ENCODE measurements at places on chromosomes 3 and 15. TPM values are rescaled to one million over a fixed set of nuclear protein-coding genes. Genes with fewer than 3 reads are reported as not detected.

DNA sequence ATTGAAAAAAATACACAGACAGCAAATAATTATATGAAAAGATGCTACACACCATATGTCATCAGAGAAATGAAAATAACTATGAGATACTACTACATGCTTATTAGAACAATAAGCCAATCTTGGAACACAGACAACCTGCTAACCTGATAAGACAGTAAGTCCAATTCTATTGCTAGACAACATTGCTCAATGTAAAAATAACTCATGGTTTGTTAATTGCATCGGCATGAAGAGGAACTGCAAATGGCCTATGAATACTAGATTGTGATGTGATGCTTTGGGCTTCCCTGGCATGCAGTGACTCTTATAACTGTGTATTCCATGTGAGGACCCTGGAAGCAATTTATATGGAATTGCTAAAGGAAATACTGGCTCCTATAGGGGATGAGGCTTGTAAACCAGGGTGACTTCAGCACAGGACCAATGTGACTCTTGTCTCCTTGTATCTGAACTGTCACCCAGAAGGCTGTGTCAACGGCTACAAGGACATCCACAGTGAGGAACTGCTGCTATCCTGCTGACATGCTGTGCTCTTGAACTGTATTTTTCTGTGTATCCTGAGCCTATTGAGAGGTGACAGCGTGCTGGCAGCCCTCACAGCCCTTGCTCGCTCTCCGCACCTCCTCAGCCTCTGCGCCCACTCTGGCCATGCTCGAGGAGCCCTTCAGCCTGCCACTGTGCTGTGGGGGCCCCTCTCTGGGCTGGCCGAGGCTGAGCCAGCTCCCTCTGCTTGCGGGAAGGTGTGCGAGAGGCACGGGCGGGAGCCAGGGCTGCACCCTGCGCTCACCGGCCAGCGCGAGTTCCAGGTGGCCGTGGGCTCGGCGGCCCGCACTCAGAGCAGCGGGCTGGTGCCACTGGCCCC is 385.7 kb downstream of the CNTN4 start:
- no peak for DNase-seq

DNA sequence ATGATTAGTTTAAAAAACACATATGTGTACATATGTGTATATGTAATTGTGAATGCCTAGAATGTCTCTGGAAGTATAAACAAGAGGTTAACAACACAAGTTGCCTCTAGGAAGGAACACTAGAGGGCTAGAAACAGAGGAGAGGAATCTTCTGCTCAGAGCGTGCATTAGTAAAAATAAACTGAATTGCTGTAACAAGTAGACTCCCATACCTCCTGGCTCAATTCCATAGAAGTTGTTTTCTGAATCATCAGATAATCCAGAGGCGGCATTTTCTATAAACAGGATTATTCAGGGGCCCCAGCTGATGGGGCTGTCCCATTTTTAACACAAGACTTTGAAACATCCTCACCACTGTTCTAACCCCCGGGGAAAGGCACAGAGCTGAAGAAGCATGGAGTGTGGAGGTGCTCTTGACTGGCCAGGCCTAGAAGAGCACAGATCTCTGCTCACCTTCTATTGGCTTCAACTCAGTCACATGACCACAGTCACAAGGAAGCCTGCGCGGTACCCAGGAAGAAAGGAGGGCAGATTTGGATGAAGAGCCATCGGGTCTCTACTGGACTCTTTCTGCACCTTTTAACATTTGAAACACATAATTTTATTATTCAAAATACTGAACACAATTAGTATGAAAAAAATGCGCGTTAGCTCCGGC is 145.7 kb downstream of the TLE3 start:
- no peak for DNase-seq

GRCh38 chr15:96264351-96264798 is 66.1 kb upstream of the NR2F2 start:
- no peak for DNase-seq

TMEM115 gene
- 22.6 TPM for total RNA-seq

DNA sequence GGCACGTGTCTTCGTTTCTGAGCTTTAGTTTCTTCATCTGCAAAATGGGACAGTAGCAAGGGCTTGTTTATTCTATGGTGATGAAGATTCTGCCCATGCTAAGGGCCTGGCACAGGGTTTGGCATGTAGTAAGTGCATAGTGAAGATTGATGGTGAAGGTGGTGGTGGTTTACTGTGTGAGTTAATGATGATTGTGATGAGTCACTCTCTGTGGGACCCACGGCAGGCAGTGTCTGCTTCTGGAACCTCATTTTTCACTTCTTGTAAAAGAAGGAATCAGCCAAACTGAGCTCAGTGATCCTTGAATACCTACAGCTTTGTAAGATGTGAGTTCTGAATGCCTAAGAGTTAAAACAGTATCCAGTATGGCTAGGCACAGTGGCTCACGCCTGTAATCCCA is 86.2 kb upstream of the LRTM1 start:
- DNase-seq = no peak

GRCh38 chr15:67805666-67806516 is 19.4 kb upstream of the SKOR1 start:
- DNase-seq = no peak

COL8A1 gene
- not detected for total RNA-seq

DNA sequence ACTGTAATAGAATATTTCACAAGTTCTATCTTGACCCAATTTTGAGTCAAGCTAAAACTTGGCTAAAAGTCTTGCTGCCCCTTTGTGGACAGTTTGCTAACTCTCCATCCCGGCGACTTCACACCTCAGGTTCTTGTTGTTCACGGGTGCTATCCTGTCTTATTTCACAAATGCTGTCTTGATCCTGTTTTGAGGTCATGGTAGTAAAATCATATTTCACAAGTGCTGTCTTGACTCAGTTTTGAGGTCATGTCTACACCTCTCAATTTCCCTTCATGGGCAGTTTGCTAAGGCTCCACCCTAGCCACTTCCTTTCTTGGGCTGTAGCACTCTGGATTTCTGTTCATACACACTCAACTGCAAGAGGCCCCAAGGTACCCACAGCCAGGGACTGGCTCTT is 45.0 kb upstream of the GK5 start:
- DNase-seq = peak; percentile 14

ITIH3 gene
- total RNA-seq = not detected

DNA sequence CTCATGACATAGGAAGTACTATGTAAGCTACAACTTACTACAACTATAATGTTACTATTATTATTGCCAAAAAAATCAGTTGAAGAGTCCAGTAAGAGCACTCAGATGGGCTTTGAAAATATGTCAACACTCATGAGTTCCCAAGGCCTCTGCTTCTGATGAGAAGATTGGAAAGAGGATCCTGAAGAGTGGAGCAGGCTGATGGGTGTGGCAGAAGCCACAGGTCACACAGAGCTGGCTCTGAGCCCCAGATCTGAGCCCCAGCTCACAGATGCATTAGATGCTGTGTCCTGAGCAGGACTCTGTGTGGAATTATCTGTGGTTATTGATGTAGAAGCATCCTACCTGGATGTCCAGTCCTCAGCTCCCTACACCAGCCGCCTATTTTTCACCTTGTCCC is 65.6 kb downstream of the SPSB4 start:
- DNase-seq = no peak

DNA sequence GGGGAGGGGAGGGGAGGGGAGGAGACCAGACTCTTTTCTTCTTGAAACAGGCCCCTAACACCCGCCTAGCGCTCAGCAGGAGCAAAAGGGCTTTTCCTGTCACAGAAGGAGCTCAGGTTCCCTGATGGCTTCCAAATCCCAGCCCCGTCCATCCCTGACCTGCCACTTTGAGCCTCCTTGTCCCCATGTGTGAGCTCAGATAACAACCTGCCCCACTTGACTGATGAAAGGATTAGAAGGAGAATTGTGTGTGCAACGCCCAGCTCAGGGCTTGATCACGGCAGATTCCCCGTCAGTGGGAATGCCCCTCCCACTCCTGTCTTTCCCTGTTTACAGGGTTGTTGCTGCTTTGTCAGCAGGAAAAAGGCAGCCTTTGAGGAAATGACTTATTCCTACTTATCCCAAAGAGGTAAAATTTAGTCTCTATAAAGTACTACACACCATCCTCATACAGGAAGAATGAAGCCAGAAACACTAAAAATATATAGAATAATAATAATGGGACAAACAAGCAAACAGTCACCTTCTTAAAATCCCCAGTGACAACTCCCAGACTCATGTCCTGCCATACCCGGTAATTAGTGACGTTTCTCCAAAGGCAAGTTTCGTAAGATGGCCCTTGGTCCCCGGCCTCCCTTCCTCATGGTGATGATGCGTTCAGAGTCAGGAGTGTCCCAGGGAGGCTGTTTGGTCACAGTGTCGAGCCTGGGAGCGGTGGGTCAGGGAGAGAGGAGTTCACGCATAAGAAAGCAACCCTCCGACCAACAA is 6.1 kb upstream of the LRRC15 start:
- DNase-seq = no peak

DNA sequence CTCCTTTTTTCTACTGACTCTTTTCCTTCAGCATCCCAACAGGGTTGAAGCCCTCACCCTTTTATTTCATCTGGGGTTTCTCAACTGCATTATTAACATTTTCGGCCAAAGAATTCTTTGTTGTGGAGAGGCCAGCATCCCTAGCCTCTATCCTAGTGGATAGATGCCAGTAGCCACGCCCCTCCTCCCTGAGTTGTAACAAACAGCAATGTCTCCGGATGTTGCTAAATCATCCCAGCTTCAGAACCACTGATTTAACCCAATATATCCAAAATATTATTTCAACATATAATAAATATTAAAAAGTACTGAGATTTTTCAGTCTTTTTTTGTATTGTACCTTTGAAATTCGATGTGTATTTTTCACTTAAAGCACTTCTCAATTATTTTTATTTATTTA is 2.0 kb upstream of the RNF111 start:
- DNase-seq = no peak

DNA sequence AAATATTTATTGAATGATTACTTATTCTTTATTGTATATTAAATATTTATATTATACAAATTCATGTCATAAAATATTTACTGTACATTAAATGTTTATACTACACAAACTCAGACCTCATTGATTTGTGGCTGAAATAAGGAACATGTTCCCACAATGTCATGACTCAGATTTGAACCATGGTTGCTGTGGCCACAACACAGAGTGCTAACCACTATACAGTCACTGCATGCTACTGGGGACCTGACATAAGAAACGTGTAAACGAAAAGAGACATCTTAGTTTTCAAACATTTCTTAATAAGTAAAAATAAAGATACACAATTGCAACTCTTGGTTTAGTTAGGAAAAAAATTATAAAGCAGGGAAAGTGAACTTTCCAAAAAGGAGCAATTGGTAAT is 99.1 kb upstream of the AGTR1 start:
- no peak for DNase-seq

SCG3 gene
- not detected for total RNA-seq

DNA sequence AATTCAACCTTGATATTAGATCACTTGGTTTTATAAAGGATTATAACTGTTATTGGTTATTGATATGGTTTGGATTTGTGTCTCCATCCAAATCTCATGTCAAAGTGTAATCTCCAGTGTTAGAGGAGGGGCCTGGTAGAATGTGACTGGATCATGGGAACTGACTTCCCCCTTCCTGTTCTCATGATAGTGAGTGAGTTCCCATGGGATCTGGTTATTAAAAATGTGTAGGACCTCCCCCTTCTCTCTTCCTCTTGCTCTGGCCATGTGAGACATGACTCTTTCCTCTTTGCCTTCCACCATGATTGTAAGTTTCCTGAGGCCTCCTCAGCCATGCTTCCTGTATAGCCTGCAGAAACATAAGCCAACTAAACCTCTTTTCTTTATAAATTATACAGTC is 136.0 kb upstream of the UBE2E2 start:
- DNase-seq = no peak

- no peak for DNase-seq
These were observed 68.0 kb upstream of the HES1 start for GRCh38 chr3:194067949-194068362.

- no peak for DNase-seq
These were observed 120.6 kb upstream of the SPATA12 start for GRCh38 chr3:56939834-56940233.

Data from activated T-cell treated with anti-CD3 and anti-CD28 coated beads, Interleukin-2, amount 50 U/mL, for 72 hours (primary cell).